ENCODE measurements at places on chromosomes 11 and 22. TPM values are rescaled to one million over a fixed set of nuclear protein-coding genes. Genes with fewer than 3 reads are reported as not detected.

DNA sequence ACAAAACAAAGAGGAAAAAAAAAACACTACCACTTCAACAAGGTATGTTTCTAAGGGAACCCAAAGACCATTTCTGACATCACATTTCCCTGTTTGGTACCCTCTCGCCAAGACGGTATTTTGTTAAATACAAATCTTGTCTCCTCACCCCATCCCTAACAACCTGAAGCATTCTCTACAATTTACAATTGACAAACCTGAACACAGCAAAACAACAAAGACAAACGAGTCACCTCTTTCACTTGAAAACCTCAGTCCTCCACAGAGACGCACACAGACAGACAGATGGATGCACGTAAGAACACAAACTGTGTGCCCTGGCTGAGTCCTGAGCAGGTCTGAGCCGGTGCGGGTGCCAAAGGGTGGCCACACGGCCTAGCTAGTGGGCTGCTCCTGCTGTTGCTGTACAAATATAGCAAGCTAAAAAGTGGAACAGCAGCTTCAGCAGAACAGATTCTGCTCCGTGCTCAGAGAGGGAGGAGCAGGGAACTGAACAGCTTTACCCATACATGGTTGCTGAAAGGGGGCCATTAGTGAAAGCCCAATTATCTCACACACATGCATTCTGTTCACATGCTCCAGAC, 28.5 kb downstream of the CELF1 start:
- no peak for DNase-seq

- no peak for DNase-seq
These were observed 613.5 kb upstream of the CCDC179 start for GRCh38 chr11:23473782-23474181.

DNA sequence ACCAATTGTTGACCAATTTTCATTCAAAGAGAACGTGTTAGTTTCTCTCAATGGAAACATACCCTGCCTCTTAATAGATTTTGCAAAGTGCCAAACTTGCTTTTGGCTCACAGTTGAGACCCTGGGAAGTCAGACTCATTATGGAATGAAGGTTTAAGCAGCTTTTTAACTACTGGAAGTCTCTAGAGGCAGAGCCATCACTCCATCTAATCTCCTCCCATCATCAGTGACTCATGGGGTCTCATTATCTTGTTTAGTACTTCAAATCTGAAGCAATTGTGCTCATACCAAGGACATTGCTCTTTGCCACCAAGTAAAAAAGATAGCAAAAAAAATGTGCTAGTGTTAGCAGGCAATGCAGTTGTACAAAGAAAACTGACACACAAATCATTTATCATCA, 537.1 kb upstream of the LRRC4C start:
- no peak for DNase-seq

- no peak for DNase-seq
These were observed 4.1 kb downstream of the BEST1 start for GRCh38 chr11:61954106-61954850.

- DNase-seq = no peak
These were observed 217.8 kb upstream of the ZBED5 start for GRCh38 chr11:11075515-11076171.

GRCh38 chr22:33427461-33427860, 369.3 kb upstream of the SYN3 start:
- DNase-seq = no peak

GRCh38 chr22:44133161-44133560, 47.6 kb upstream of the PARVG start:
- DNase-seq = no peak

GRCh38 chr22:50138988-50139387, 31.5 kb upstream of the PANX2 start:
- DNase-seq = no peak

DNA sequence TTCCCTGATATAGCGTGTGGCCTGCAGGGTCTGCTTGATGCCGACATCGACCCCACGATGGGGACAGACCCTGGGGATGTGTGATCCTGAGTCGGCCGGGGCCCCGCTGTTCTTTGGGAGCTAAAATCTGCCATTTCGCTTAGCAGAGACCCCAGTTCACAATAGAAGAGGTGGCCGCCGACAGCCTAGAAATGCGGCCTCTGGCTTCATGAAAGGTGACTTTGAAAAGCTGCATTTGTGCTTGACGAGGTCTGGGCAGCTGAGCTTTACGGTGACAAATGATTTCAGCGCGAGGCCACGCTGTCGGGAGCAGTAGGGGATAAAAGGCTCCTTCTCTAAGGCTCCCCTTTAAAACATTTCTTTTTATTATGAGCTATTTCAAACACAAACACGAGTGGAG, 71.7 kb downstream of the RPS6KA4 start:
- DNase-seq = no peak

- DNase-seq = no peak
These were observed 92.3 kb downstream of the MORC2 start for GRCh38 chr22:30876221-30876751.

The MGAT3 gene
- total RNA-seq = 6.5 TPM

The C22orf15 gene
- not detected for total RNA-seq

The FXYD6 gene
- 246 TPM for total RNA-seq

The SCGB1C1 gene
- total RNA-seq = not detected

The ART1 gene
- total RNA-seq = not detected

All from mucosa of descending colon (tissue), 3 donors.